Adipocyte (in vitro differentiated cells): ENCODE measurements at places on chromosomes 1 and 21.
A peak's percentile ranks its signal among the peaks of the same experiment; 100 is the strongest.

GRCh38 chr1:19341201-19342061, 29.3 kb downstream of the SLC66A1 start:
- DNase-seq, result peak; percentile 81

DNA sequence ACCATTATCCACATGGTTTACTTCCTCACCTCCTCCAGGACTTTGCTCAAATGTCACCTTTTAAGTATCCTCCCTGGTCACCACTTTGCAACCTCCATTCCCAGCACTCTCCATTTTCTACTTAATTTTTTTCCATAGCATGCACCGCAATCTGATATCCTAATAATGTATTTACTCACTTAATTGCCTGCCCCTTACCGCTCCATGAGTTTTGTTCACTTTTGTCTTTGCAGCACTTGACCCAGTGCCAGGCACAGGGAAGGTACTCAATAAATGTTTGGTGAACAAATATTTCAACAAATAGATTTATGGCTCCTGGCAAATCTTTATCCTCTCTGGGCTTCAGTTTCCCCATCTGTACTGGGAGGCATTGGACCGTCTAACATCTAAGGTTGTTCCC, 53.6 kb downstream of the UBE2T start:
- DNase-seq, result no peak

DNA sequence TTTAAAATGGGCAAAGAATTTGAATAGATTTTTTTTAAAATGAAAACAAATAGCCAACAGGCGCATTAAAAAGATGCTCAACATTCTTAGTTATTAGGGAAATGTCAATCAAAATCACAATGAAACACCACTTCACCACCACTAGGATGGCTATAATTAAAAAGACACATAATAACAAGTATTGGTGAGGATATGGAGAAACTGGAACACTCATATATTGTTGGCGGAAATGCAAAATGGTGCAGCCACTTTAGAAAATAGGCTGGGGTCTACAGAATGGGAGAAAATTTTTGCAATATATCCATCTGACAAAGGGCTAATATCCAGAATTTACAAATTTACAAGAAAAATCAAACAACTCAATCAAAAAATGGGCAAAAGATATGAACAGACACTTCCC, 107.8 kb upstream of the FOXD3 start:
- no peak for DNase-seq

- DNase-seq, result no peak
These were observed 26.5 kb downstream of the GPR137B start for GRCh38 chr1:236168716-236169429.

DNA sequence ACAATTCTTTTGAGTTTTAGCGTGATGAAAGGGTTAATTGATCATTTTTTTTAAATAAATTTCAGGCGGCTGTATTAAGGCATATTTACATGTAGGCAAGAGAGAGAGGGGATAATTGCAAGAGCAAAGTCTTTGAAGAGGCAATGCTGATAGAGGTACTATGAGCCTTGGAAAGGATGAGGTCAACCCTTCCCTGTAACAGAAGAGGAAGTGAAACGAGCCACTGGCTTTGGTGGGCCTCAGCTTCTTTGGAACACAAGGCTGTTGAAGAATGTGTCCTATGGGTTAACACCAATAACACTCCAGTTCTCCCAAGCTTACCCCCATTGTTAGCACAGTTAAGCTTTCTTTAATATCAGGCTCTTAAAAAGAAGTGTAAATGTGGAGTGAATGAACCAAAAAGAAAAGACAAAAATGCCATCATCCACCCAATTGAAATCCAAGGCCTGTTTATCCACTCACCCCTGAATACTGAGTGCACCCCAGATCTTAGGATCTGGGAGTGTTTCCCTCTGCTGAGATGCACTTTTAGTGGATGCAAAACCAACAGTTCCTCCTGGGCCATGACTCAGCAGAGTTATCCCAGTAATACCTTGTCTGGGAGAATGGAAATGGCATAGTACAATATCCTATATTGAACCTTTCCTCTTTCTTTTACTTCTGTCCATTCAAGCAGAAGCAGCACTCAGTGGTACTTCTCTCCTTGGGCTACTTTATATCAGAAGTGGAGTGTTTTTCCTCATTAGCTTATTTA, 216.4 kb downstream of the SLC44A5 start:
- DNase-seq, result no peak

DNA sequence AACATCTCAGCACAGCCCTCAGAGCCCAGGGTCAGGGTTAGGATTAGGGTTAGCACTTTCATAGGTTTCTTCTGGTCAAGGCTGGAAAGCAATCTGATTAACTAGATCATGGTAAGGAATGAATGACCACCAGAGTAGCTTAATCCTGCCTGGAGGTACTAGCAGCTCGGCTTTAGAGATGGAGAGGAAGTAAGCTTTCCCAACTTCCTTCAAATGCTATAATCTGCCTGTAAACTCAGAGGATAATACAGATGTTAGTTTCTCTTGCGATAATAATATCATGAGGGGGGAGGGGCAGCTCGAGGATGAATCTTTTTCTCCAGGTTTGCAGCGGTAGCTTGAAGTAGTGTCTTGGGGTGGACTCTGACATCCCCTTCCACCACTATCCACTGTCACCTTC, 194.9 kb downstream of the HIVEP3 start:
- no peak for DNase-seq

- DNase-seq, result peak; percentile 33
These were observed 29.8 kb upstream of the TADA1 start for GRCh38 chr1:166905900-166906299.

- DNase-seq, result peak; percentile 61
These were observed 596 bp downstream of the TOR3A start for GRCh38 chr1:179082333-179082998.

- DNase-seq, result no peak
These were observed 969 bp upstream of the ALDH4A1 start for GRCh38 chr1:18903291-18903756.

DNA sequence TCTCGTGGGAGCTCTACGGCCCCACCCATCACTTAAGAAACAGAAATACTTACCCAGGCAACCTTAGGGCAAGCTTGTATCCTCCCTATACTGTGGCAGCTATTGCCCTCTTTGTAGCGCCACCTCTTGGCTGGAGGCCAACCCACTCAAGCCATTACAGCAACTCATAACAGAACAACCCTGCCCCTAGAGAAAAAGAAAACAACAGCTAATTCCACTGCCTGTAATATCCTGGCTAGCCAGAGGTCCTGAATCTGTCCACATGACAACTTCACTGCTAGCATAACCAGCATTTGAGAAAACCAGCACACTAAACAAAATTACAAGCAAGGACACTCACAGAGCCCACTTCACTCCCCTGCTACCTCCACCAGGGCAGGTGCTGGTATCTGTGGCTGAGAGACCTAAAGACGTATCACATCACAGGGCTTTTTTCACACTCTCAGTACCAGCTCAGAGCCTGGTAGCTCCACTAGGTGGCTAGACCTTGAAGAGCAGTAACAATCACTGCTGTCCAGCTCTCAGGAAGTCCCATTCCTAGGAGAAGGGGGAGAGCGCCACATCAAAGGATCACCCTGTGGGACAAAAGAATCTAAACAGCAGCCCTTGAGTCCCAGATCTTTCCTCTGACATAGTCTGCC, 14.5 kb upstream of the MX1 start:
- DNase-seq, result no peak

- no peak for DNase-seq
These were observed 248.8 kb upstream of the USP24 start for GRCh38 chr1:55463814-55464475.

GRCh38 chr1:109639841-109640184, 16.1 kb upstream of the GSTM4 start:
- no peak for DNase-seq

DNA sequence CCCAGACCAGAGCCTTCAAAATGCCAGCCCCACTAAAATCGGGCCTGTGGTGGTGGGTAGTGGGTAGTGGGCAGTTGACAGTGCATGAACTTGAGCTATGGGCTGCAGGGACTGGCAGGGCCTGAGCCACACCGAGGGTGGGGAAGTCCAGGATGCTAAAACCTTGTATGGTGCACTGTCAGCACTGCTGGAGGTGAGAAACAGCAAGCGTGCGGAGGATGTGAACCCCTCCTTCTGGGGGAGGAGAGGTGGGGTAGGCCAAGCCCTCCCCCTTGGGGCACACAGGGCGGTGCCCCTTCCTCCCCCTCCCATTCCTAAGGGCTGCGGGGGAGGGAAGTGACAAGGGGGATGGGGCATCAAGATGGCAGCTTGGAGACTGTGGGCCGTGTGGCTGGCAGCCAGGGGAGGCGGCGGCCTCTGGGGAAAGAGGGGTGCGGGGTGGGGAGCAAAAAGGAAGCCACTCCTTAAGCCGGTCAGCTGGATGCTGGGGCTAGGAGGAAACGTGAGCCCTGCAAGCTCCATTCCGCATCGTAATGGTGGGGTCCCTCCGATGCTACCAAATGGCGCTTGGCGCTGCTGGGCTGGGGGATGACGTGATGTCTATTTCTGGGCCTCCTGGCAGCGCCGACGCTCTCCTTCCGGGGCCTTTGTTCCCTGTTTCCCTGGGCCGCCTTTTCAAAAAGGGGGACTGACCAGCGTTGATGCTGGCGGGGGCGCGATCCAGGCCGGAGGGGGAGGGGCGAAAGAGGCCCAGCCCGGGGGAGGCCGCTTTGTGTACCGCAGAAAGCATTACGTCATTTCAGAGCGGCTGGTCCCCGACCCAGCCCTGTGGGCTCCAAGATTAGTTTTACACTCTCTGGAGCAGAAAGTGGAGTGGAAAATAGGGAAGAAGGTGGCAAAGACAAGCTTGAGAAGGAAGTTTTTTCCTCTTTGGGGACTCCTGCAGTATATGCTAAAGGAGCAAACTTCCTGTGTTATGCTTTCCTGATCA, 809 bp downstream of the SYT11 start:
- peak; percentile 93 for DNase-seq

DNA sequence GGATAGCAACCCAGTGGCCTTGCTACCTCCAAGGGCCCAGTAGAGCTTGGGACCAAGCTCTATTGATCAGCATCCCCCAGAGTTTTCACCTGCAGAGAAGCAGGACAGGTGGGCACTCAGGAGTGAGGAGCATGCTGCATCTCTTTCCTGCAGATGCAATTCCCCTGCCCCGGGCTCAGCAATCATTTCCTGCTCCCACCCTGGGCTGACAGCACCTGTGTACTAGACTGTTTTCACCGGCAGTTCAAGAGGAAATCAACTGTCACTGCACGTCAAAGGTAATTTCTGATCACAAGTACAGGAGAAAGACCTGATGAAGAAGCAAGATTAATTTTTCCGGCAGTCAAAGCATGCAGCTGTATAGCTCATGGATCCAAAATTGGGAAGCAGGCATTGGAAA, 8.8 kb upstream of the NT5C1A start:
- DNase-seq, result no peak

DNA sequence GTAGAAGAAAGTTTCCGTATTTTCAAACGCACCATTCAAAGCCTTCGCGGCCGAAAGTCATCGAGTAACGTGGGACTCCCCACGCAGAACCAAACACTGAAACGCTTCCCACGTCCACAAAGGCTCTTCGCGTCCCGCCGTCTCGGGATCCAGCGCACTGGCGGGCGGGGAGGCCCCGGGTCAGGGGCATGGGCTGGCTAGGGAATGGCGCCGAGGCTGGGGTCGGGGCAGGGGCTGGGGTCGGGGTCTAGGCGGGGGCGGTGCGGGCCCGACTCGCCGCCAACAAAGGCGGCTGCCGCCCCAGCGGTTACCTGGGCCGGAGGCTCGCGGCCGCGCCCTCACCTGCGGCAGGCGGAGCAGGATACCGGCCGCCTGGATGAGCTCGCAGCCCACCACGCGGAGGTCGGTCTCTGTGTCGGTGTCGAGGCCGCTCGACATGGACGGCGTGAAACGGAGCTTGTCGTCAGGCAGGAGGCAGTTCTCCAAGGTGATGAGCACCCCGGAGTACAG, 403 bp downstream of the CCNL2 start:
- DNase-seq, result peak; percentile 46

- DNase-seq, result no peak
These were observed 82.9 kb upstream of the ACTL8 start for GRCh38 chr1:17672226-17672625.

GRCh38 chr1:96130432-96130831, 591.2 kb upstream of the PTBP2 start:
- no peak for DNase-seq

- DNase-seq, result no peak
These were observed 4.3 kb upstream of the GPR153 start for GRCh38 chr1:6265151-6265550.

- DNase-seq, result peak; percentile 61
These were observed 88.9 kb downstream of the CRB1 start for GRCh38 chr1:197356723-197357533.

GRCh38 chr1:28173151-28173979, 3.1 kb downstream of the PTAFR start:
- DNase-seq, result no peak

- no peak for DNase-seq
These were observed 114.7 kb downstream of the TNR start for GRCh38 chr1:175628548-175629317.
